ENCODE measurements at places on chromosomes 12 and 14.
A peak's percentile ranks its signal among the peaks of the same experiment; 100 is the strongest.

- peak overlapping the region; percentile 42 for H3K27ac ChIP-seq
- H3K27me3 ChIP-seq: no peaks in the 10 kb centered on the region
- H3K4me1 ChIP-seq: peaks cover 11% of the 10 kb centered on the region
- no peak overlapping the region for H3K4me3 ChIP-seq
- peaks cover 26% of the 10 kb centered on the region for H3K36me3 ChIP-seq
Measured at GRCh38 chr14:61780125-61780524, 17.9 kb downstream of the SNAPC1 start.

DNA sequence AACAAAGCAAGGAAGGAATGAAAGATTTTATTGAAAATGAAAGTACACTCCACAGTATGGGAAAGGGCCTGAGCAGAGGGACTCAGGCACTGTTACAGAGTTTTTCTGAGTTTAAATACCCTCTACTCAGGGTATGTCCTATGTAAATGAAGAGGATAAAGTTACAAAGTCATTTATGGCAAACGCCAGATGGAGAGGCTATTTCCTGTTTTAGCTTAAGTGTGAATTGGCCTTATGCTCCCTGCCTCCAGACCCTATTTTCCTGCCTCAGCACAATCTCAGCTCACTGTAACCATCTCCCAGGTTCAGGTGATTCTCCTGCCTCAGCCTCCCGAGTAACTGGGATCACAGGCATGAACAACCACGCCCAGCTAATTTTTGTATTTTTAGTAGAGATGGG, 6.8 kb upstream of the PHC1 start:
- no peak overlapping the region for H3K4me3 ChIP-seq
- H3K27me3 ChIP-seq: no peaks in the 10 kb centered on the region
- H3K4me1 ChIP-seq: no peaks in the 10 kb centered on the region
- no peak for DNase-seq

- H3K27ac ChIP-seq: no peak overlapping the region
- no peaks in the 10 kb centered on the region for H3K27me3 ChIP-seq
- H3K4me1 ChIP-seq: peaks cover 24% of the 10 kb centered on the region
Measured at GRCh38 chr14:104678901-104679705, 10.3 kb upstream of the INF2 start.

DNA sequence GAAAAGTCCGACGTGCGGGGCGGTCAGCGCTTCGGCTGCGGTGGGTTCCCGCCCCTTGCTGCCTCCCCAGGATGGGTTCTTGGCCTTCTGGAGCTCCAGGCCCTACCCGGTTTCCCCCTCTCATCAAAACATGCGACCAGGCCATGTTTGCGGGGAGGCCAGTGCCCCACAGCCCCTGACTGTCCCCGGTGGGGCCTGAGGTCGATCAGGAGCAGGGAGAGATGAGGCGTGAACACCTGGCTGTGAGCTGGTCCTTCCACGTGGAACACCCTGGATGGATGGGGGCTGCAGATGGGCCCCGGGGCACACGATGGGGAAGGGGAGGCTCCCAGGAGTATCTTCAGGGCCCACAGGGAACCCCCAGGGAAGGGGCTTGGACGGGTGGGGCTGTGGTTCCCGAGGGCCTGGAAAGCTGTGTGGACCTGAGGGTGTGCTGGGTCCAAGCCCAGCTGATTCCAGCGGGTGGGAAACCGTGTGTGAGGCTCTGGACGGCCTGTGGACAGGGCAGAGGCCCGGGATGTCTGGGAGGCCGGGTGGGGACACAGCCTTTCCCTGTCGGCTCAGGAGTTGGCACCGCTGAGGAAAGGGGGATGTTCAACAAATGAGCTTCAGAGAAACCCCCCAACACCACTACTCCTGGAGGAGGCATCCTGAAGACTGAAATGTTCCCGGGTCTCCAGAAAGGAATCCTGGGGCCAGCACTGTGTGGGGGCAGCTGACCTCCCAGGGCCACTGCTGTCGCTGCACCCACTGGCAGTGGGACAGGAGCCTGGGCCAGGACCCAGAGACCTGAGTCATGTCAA, 187.0 kb upstream of the C14orf180 start:
- DNase-seq: no peak
- no peaks in the 10 kb centered on the region for H3K36me3 ChIP-seq
- H3K4me1 ChIP-seq: peaks cover 83% of the 10 kb centered on the region
- peak overlapping the region; percentile 74 for H3K27ac ChIP-seq

DNA sequence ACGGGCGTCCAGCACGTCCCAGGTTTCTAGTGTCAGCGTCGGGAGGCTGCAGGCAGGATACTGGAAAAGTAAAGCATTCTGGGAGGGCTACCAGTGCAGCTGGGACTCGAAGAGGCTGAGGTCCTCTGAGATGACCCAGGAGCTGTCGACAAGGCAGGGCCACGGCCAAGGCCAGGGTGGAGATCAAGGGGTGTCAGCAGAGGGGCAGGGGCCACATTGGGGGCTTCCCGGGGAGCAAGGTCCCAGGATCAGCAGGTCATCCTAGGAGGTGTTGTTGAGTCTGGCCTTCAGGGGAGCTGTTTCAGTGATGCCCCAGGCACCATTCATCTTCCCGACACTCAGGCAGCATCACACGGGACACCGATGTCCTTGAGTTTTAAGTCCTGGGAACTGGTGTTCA, 377.8 kb upstream of the SFSWAP start:
- no peaks in the 10 kb centered on the region for H3K4me1 ChIP-seq
- DNase-seq: no peak
- H3K27me3 ChIP-seq: no peaks in the 10 kb centered on the region
- no peak overlapping the region for H3K4me3 ChIP-seq
- H3K36me3 ChIP-seq: no peaks in the 10 kb centered on the region
- no peak overlapping the region for H3K27ac ChIP-seq

DNA sequence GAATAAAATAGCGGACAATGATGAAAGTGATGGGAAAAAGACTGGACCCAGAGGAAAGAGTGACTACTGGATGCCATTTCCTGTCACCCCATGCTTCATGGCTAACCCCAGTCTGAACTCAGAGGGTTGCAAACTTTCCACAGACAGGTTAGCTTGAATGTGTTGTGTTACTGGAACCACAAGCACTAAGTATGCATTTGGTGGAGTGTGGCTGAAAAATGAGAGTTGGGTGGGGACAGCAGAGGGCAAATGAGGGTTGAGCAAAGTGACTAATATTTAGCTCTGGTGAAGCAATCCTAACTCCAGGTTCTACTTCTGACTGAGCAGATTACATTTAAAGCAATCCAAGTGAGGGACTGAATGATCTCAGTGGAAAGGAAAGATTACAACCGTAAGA, 1.6 kb downstream of the SLC16A7 start:
- peak; percentile 22 for DNase-seq
- peak overlapping the region; percentile 86 for H3K4me3 ChIP-seq
- no peaks in the 10 kb centered on the region for H3K27me3 ChIP-seq
- H3K4me1 ChIP-seq: peaks cover 11% of the 10 kb centered on the region
- peak overlapping the region; percentile 84 for H3K27ac ChIP-seq
